ENCODE measurements at places on chromosomes 13 and 19. TPM values are rescaled to one million over a fixed set of nuclear protein-coding genes. Genes with fewer than 3 reads are reported as not detected.

The PSG1 gene
- not detected for total RNA-seq

The MEIOSIN gene
- not detected for total RNA-seq

The ZNF90 gene
- total RNA-seq, result 0.92 TPM

The PSG4 gene
- total RNA-seq, result 0.53 TPM

The FBXO17 gene
- total RNA-seq, result 15.3 TPM

The ZNF793 gene
- 0.87 TPM for total RNA-seq

The UNC13A gene
- total RNA-seq, result 10.2 TPM

The RNF225 gene
- 0.12 TPM for total RNA-seq

The OLFM2 gene
- 0.19 TPM for total RNA-seq

The NUDT15 gene
- 11.2 TPM for total RNA-seq

The KLK2 gene
- total RNA-seq, result not detected

The MBD3L3 gene
- not detected for total RNA-seq

The RUBCNL gene
- 0.31 TPM for total RNA-seq

The ERICH6B gene
- not detected for total RNA-seq

The CACNA1A gene
- total RNA-seq, result 3.5 TPM

The ZNF443 gene
- 2.5 TPM for total RNA-seq

The GATAD2A gene
- 53.9 TPM for total RNA-seq

The PRR19 gene
- total RNA-seq, result 0.25 TPM

The MYO16 gene
- total RNA-seq, result under 0.01 TPM

The PLEKHJ1 gene
- total RNA-seq, result 44.6 TPM

The CAMSAP3 gene
- total RNA-seq, result not detected

The SOX1 gene
- not detected for total RNA-seq

The NCR1 gene
- not detected for total RNA-seq

The PTGIR gene
- 62.9 TPM for total RNA-seq

The GNG8 gene
- not detected for total RNA-seq

The CADM4 gene
- total RNA-seq, result 0.68 TPM

The CEACAM20 gene
- total RNA-seq, result not detected

The MAP1S gene
- 27.4 TPM for total RNA-seq

The CEBPA gene
- not detected for total RNA-seq

The CASP14 gene
- not detected for total RNA-seq

The GDF15 gene
- 41.1 TPM for total RNA-seq

The PRR22 gene
- total RNA-seq, result 0.37 TPM

The OR7E24 gene
- total RNA-seq, result not detected

The RPS28 gene
- 575 TPM for total RNA-seq

The CYP4F8 gene
- not detected for total RNA-seq

The ZNF208 gene
- 1.1 TPM for total RNA-seq

The ZNF284 gene
- total RNA-seq, result 3.3 TPM

The OR10H1 gene
- not detected for total RNA-seq

The ACTMAP gene
- total RNA-seq, result 0.53 TPM

The CYP4F3 gene
- not detected for total RNA-seq
